Right lung (tissue), 10 donors: ENCODE measurements at places on chromosomes 12 and 14. TPM values are rescaled to one million over a fixed set of nuclear protein-coding genes. Genes with fewer than 3 reads are reported as not detected.

AHNAK2 gene
- 3.0 TPM for polyA plus RNA-seq

SIX4 gene
- polyA plus RNA-seq, result 5.8 TPM

TGM1 gene
- polyA plus RNA-seq, result 2.0 TPM

DNA sequence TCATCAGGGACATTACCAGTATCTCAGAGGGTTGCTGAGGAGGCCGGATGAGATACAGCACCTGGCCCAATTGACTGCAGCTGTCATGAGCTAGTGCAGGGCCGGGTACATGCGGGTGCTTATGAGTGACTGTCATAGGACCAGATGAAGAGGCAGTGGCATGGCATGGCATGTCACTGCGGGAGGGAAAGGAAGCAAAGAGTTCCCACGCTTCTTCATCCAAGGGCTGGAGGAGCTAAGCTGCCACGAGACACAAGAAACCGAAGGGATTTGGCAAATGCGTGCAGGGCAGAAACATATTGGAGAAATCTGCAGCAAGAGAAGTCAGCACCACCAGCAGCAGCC lies 10.7 kb upstream of the GPX2 start:
- no peak for DNase-seq

- DNase-seq, result no peak
These were observed 1123.6 kb upstream of the SEL1L start for GRCh38 chr14:82657186-82657675.

DNA sequence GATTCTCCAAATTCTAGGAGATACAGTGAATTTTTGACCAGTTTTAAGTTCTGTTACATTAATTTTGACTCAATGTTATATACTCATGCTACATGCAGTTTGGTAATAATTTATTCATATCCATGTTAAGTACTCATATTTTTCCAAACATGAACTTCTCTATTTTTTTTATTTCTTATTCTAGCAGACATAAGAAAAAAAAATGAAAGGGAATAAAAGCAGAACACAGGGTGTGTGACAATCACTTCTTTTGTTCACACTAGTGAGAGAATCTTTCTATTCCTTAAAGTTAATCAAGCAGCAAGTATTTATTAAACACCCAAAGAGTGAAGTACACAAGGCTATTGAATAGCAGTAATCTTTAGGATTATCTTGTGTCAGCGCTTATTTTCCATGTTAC lies 171.1 kb upstream of the ATP2B1 start:
- no peak for DNase-seq

DNA sequence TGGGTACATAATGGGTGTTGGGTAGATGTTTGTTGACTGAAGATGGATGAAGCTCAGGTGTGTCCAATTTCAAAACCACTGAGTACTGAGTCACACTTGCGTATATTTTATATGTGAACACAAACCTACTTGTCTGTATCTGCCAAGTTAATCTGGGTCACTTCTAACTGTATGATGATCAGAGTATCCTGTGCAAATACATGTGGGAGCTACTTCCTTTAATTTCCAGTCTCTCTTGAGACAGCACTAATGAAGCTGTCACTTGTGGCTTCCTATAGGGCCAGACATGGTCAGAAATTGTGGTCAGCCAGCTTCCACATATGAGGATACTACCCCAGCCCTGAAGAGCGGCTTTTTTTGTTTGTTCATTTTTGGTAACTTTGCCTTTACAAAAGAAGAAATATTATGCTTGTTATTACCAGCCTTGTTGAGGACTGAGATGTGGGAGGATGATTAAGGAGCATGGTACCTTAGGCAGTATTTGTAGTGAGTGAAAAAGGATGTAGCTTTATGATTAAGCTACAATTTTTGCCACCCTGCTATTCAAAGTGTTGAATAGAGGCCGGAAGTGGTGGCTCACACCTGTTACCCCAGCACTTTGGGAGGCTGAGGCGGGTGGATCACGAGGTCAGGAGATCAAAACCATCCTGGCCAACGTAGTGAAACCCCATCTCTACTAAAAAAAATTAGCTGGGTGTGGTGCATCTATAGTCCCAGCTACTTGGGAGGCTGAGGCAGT lies 32.4 kb downstream of the PLXNC1 start:
- DNase-seq, result no peak

DNA sequence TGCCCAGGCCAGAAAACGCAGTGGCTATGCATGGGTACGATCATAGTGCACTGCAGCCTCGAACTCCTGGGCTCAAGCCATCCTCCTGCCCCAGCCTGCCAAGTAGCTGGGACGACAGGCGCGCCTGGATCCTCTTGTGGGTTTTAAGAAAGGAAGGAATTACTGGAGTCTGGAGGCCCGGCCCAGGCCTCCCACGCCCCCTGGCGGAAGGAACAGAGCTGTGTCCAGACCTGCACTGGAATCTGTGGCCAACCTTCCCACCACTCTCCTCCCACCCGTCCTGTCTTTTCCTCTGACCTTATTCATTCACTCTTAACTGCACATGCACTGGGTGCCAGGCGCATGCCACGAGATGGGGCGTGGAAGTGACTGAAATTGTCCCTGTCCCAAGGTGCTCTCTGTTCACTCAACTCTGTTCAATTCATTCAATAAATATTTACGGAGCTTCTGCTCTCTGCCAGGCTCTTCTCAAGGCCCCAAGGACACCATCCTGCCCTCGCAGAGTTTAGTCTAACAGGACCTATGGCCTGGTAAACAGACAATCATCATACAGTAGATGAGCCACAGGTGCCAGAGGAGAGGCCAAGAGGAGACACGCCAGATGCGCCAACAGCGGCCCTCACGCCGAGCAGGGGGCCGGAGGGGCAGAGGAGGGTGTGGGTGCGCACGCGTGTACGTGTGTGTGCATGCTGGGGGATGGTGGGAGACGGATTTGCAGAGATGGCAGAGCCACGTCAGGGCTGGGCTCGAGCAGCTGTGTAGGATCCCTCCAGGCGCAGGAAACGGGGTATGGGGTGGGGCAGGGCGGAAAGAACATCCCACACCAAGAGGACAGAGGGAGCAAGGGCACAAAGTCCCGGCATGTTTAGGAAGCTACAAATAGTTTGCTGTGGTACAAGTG lies 13.7 kb upstream of the TMEM106C start:
- peak; percentile 55 for DNase-seq

DNA sequence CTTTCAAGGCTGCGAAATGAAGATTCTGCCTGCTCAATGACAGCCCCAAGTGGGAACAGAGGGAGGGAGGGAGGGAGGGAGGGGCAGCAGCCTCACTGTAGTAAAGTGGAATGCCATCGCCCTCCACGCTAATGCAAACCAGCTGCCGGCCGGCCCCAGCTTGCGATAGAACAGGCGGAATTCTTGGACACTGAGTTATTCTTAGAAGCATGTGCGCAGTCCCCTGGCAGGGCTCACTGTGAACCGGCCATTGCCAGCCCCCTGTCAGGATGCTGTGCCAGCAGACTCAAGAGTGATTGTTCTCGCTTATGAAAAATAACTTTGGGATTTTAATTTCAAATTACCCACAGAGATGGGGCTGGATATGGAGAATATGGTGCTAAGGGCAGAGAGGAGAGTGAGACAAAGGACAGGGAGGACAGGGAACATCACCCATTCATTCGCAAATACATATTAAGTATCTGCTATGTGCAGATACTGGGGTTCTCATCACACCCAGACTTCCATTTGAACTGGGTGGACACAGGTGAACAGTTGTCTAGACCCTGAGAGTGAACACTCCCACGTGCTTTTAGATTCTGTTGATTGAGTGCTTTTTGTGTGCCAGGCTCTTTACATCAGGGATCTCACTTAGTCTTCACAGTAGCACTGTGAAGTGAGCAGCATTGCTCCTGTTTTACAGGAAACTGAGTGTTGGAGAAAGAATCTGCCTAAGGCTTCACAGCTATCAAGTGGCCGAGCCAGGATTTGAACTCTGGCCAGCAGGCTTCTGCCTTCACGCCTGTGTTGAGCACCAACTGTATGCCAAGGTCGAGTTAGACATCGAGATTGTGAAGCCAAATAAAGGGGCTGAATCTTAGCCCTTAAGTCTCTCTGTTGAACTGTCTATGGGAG lies 192.9 kb downstream of the C12orf75 start:
- peak; percentile 73 for DNase-seq

GRCh38 chr12:5434647-5435560 lies 3.0 kb downstream of the NTF3 start:
- no peak for DNase-seq

- DNase-seq, result no peak
These were observed 37.7 kb upstream of the FOXJ2 start for GRCh38 chr12:7994731-7995205.
